ENCODE measurements at places on chromosomes 6 and 20. TPM values are rescaled to one million over a fixed set of nuclear protein-coding genes. Genes with fewer than 3 reads are reported as not detected.

- DNase-seq: no peak
These were observed 28.7 kb downstream of the RNF144B start for GRCh38 chr6:18415671-18416340.

GRCh38 chr20:1895674-1896483, 672 bp downstream of the SIRPA start:
- DNase-seq: no peak

GRCh38 chr20:51696304-51697071, 71.7 kb downstream of the ATP9A start:
- DNase-seq: peak; percentile 70

- no peak for DNase-seq
These were observed 27.8 kb downstream of the POFUT1 start for GRCh38 chr20:32235331-32236047.

DNA sequence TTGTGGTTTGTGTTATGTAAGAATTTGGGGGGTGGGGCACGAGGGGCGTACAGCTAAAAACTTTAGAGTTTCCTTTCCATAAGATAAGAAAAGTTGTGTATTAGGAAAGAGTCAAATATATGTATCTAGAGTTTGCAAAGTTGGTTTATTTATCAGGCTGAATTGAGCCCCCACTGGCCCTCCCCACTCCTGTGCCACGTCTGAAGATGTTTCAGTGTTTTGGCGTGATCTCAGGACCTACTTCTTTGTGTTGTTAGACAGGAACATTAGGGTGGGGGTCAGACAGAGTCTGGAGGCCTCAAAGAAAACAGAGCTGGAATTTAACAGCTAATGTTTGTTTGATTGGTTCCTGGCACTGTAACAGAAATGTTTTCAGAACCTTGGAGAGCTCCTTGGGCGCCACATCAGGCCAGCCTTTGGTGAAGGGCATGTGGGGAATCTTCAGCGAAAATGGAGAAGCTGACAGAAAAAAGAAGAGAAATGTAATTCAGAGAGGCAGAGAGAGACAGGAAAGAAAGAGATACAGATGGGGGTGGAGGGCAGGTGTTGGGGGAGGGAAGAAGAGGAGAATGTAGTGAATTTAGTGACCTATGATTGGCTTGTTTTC, 674 bp downstream of the NRSN1 start:
- peak; percentile 36 for DNase-seq

GRCh38 chr6:107728564-107728897, 95.6 kb downstream of the SCML4 start:
- no peak for DNase-seq

DNA sequence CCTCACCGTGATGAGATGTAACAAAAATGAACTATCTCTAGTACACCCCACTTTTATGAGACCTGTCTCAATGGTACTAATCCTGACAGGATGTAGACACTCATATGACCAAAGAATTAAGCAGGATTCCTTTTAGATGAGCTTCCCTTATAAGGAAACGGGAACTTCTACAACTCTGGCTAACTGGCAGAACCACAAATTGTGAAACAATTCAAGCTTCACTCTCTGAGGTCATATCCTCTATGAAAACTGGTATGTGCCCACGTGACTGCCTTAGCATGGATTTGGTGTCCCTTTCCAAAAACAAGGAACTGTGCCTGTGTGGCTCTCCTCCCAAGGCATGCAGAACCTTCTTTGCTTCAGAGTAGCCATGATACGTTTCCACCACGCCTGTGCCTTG, 14.1 kb upstream of the CPNE5 start:
- peak; percentile 77 for DNase-seq

- DNase-seq: no peak
These were observed 15.6 kb upstream of the RIPK1 start for GRCh38 chr6:3052481-3053230.

GRCh38 chr6:149137594-149137993, 179.9 kb upstream of the TAB2 start:
- no peak for DNase-seq

DNA sequence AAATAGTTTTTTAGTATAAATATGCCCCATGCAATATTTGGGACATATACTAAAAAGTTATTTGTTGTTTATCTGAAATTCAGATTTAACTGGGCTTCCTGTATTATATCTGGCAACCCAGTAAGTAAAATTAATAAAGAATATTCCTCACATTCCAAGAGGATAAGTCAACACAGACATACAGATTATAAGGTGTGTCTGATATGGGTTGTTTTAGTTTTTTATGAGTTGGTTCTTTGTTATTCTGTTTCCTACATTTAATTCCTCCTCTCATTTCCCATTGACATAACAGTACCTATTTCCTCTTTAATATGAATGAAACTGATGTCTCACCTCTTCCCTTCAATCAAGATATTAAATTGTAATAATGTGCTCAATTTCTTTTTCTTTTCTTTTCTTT, 1.7 kb upstream of the PLA2G7 start:
- DNase-seq: no peak

GRCh38 chr6:26312096-26312463, 52.9 kb upstream of the BTN3A2 start:
- DNase-seq: peak; percentile 34

DNA sequence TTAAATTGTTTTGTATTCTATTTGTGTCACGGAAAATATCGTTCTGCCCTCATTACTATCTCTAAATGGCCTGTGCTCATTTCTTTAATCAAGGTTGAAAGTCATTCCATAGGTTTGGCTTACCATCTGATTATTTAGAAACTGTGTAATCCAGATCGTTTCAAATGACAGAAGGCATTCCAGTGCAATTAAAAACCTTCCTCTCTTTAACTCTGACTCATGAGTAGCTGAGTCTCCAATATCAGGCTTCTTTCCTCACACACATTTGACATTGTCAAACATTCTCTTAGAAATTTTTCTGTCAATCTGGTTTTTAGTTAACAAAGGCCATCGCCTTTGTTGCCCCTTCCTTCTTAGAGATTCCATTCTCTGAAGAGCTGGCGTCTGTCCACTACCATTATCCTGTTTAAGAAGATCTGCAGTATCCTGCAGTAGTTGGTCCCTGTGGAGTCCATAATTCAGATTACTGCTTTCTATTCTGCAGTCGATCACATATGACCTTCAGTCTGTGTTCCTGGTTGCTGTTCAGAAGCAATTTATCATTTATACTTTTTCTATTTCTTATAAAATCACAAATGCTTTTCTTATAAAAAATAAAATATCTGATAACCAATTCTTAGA, 3.9 kb upstream of the TRDN start:
- no peak for DNase-seq

DNA sequence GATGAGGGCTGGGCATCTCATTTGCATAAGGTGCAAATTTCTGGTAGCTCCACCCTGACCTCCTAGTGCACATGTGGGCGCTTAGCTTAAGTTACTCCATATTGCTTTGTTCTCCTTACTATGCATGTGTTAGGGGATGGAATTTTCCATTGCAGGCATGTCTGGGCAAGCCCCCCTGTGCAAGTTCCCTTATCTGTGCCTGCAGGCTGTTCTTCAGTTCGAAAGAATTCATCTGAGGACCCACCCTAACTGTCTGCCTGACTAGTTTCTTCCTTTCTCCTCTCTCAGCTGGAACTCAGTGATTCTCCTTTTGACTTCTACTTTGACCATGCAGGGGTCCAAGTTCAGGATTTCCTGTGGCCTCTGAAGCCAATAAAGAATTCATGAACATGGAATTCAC, 30.2 kb downstream of the CCDC170 start:
- no peak for DNase-seq

GRCh38 chr20:52179331-52180179, 12.0 kb downstream of the ZFP64 start:
- no peak for DNase-seq

GRCh38 chr6:166771701-166772100, 144.7 kb upstream of the RPS6KA2 start:
- DNase-seq: no peak

DNA sequence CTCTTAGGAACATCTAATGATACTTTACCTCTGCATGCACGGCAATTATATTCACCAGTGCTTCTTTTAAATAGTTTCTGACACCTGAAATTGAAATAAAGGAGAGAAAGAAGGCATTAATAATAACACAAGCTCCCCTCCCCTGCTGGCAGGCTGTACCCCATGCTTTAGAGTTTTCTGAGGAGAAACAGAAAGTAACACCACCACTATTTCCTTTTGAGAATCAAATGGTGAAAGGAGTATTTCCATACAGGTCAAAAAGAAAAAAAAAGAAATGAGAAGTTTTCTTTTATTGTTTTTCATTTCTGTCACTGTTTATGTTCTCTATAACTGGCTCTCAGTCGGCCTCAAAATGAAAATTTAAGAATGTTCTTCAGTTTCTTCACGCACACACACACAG, 108.1 kb downstream of the IRF4 start:
- DNase-seq: no peak

GRCh38 chr6:166950443-166950821, 5.9 kb downstream of the RNASET2 start:
- no peak for DNase-seq

DNA sequence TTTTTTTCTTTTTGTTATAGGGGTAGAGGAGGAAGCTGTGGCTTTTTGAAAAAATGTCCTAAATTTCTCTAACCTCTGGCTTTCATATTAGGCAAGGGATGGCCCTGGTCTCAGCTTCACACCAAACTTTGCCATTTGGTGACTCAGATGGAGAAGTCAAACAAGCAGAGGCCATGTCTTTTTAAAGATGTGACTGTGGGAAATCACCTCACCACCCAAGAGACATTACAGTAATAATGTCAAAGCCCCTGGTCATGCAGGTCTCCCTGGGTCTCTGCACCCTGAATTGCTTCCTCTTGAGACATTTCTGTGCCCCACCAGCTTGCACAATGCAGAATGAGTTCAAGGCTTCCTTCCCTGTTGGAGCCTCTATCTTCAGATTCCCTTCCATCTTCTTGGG, 39.5 kb upstream of the ADGRF5 start:
- DNase-seq: no peak

ID4 gene
- total RNA-seq: 0.10 TPM

RSPO3 gene
- total RNA-seq: not detected

PTK7 gene
- 66.4 TPM for total RNA-seq

CTAGE9 gene
- total RNA-seq: not detected

PARD6B gene
- 5.5 TPM for total RNA-seq

TSBP1 gene
- not detected for total RNA-seq

PCIF1 gene
- total RNA-seq: 13.6 TPM

EPB41L1 gene
- 8.8 TPM for total RNA-seq

EYA4 gene
- not detected for total RNA-seq

PACRG gene
- not detected for total RNA-seq

HCRTR2 gene
- total RNA-seq: 0.24 TPM

Data from RPMI7951 (cell line).